Cardiac ventricle fibroblast (primary cell): ENCODE measurements at places on chromosomes 4 and X. TPM values are rescaled to one million over a fixed set of nuclear protein-coding genes. Genes with fewer than 3 reads are reported as not detected.

The AFF2 gene
- 0.12 and 0.29 TPM in 2 replicates for total RNA-seq

The PDCL2 gene
- not detected in 2 replicates for total RNA-seq

The TMSB15A gene
- total RNA-seq, result 0.56 and 2.8 TPM in 2 replicates

The CXCR3 gene
- total RNA-seq, result not detected in 2 replicates

The USP17L30 gene
- not detected in 2 replicates for total RNA-seq

The PROM1 gene
- not detected in 2 replicates for total RNA-seq

The S100P gene
- total RNA-seq, result 0.59 TPM in 1 of 2 replicates, not detected in the other

The USP17L13 gene
- total RNA-seq, result not detected in 2 replicates

The TCEAL6 gene
- total RNA-seq, result not detected in 2 replicates

The ELF4 gene
- total RNA-seq, result 7.7 and 9.5 TPM in 2 replicates

The PPEF1 gene
- total RNA-seq, result not detected in 2 replicates

The CTSO gene
- total RNA-seq, result 27.5 and 28.2 TPM in 2 replicates

The DCAF8L2 gene
- not detected in 2 replicates for total RNA-seq

The NEIL3 gene
- total RNA-seq, result 0.39 and 0.87 TPM in 2 replicates

The P2RY4 gene
- not detected in 2 replicates for total RNA-seq

The ETNPPL gene
- not detected in 2 replicates for total RNA-seq

The CCDC120 gene
- total RNA-seq, result 2.0 and 2.5 TPM in 2 replicates

The S100G gene
- not detected in 2 replicates for total RNA-seq

The BTC gene
- not detected in 2 replicates for total RNA-seq

The GRID2 gene
- not detected in 2 replicates for total RNA-seq

The SLIT2 gene
- total RNA-seq, result 7.7 and 8.9 TPM in 2 replicates

The CHST7 gene
- total RNA-seq, result 10.9 and 11.7 TPM in 2 replicates

The TLR1 gene
- total RNA-seq, result 3.6 and 3.9 TPM in 2 replicates

The HTR2C gene
- total RNA-seq, result not detected in 2 replicates

The DNASE1L1 gene
- 26.5 and 27.6 TPM in 2 replicates for total RNA-seq

The USP17L26 gene
- total RNA-seq, result not detected in 2 replicates

The NPY2R gene
- total RNA-seq, result 0.19 and 0.59 TPM in 2 replicates

The FAM133A gene
- 0.05 TPM in 1 of 2 replicates, not detected in the other for total RNA-seq

The F8A3 gene
- 9.4 TPM in 1 of 2 replicates, not detected in the other for total RNA-seq

The TCEAL7 gene
- 6.4 and 8.0 TPM in 2 replicates for total RNA-seq

The TASL gene
- not detected in 2 replicates for total RNA-seq
